Hematopoietic multipotent progenitor cell treated with erythropoietin and hydrocortisone succinate and interleukin-3 and kit ligand, for 8 days (in vitro differentiated cells): ENCODE measurements at places on chromosomes 2 and 18.
A peak's percentile ranks its signal among the peaks of the same experiment; 100 is the strongest.

DNA sequence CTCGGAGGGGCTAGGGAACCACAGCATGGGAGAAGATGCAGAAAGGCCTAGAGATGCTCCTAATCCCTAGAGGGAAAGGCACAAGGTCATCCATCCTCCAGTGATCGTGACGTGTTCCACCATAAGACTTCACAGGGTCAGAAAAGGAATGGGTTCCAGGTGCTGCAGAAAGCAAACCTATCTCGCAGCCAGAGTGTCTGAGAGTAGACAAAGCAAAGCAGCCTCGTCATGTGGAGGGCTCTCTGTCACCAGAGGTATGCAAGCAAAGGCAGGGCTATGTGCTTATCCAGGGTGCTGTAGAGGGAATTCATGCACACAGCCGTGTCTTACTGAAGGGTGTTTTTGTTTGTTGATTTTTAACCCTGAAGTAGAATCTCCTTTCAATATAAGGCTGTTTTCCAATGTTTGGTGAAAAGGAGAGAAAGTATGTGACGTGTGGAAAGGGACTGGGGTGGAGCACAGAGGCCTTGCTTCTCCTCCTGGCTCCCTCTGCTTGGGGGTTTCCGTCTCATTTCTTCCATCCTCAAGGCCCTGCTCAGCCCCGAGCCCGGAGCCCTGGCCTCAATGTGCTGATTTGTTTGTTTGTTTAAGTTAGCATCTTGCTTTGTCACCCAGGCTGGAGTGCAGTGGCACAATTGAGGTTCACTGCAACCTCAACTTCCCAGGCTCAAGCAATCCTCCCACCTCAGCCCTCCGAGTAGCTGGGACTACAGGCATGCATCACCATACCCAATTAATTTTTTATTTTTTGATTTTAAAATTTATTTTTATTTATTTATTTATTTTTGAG lies 3.0 kb downstream of the GPR55 start:
- no peak for DNase-seq

DNA sequence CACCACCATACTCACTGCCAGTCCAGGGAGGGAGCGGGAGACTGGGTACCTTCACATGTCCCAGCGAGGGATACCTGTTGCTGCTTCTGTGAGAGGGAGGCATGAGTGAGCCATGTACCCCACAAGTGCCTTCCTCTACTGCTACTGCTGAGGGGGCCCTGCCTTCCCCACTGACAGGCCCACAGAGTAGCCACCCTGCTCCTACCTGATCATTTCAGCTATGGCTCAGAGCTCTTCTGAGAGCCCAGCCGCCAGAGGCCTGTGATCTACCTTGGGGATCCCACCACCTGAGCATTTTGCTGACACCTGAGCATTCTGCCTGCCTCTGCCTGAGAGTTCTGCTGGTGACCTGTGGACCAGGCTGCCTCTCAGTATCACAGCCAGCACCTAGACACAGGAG lies 137.6 kb downstream of the FSIP2 start:
- DNase-seq = no peak

DNA sequence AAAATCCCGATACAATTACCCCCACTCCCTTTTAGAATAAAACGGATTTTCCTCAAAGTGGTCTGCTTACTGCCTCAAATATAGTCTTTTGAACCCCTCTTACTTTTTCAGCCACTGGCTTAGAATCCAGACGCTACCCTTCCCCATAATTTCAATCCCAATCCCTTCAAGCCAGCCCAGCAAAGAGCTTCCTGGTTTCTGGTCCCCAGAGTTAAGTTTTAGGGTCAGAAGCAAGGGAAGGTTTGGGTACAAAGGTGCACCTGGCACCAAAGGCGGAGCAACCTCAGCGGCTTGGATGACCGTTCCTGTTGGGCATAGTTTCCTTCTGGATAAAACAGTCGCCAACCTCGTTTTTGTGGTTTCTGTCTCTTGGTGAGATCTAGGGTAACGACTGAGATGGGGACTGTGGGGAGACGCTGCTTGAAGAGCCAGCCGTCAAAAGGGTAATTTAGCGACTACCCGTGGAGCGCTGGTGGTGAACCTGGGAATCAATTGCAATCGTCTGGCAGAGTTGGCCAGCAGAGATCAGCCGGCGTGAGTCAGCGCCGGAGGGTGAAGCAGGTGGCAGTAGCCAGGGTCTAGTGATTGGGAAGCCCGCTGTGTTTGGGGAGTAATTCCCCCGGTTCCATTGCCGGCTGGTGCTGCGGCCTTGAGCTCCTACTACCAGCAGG lies 1.6 kb downstream of the FEV start:
- DNase-seq = no peak

GRCh38 chr2:62660087-62660486 lies 45.4 kb upstream of the EHBP1 start:
- DNase-seq = no peak

DNA sequence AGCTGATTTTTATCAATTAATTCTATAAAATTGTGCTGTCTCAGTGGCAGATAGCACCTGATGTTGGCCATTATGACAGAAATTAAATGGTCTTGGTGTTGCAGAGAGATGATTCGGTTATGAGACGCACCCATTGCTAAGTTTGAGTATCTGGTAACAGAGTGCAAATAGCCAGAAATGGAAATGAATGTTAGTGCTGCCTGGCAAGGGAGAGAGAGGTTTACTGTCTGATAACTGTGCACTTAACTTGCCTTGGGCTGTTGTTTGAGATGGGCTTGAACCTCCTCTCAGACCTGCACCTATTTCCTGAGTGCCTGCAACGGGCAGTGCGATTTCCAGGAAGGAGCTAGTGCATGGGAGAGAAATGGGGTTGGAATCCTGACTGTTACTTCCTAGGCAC lies 11.7 kb downstream of the DPYSL5 start:
- DNase-seq = no peak

DNA sequence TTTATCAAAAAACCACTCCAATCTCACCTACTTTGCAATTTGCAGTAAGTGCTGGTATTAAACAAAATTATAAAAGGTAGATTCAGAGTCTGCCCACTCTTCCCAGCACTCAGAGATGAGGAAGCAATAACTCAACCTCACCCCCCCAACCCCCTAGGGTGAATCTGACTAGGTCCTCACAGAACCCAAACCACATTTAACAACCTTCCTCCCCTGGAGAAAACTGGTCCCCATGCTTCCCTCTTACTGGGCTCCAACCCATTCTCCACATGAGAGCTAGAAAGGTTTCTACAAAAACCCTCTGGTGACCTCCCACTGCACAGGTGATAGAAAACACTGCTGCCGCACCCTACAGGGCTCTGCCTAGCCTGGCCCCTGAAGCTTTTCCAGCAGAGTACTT lies 40.5 kb upstream of the BMP10 start:
- DNase-seq = no peak

- DNase-seq = no peak
Measured at GRCh38 chr2:38260469-38260868, 116.6 kb downstream of the ATL2 start.

DNA sequence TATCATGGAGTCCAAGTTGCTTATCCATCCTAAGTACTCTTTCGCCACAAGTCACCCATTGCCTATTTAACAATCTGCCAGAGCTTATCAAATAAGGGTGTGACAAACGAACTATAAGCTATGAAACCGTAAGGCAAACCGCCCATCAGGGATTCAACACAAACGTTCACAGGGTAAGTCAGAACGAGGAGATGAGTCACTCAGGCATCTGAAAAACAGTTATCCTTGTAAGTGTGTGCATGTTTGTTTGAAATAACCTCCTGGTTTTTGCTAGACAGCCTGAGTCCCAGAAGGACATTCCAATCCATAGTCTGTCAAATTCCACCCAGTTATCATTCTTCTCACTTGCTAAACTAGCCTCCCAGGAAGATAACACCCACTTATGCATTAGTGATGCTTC lies 299.1 kb downstream of the PAX3 start:
- DNase-seq = no peak

DNA sequence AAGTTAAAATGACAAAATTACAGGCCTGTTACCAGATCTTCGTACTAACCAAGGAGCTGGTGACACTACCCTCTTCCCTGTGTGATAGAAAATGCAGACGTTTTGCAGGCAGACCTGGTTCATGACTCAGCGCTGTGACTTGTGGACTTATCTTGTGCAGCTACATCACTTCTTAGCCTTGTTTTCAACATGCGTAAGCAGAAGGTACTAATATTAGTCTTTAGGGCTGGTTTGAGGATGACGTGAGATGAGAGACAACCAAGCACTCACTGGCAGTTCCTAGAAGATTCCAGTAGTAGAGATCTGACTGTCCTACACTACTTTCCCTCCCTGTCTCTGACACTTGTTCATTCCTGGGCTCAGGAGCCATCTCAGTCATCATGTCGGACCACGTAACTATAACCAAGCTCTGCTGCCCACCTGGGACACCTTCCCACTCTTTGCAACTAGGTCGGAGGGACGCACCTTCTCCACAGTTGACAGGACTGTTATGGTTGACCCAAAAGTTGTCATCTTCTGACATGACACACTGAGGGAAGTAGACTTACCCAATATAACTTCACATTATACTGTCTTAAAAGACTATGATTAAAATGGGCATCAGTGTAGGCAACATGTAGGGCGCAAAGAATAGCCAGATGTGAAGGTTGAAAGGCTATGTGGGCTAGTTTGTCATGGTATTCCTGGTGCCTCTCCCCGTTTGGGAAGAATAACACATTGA lies 64.8 kb downstream of the TNFRSF11A start:
- no peak for DNase-seq

DNA sequence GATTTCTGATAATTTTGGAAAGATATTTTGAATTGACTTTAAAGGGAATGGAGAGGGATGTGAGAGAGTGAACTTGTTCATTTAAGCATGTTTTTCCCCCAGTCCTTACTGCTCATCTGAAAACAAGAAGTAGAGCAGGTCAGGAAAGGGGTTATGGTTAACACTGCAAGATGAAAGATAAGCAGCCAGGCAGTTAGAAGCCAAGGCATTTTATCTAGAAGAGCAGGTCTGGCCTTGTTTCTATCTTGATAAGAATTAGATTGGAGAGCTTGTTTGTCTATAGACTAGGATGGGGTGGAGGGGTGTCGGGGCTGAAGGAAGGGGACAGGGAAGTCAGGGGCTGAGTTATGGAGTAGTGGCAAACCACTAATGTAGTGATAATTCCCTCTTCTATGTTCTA lies 171.6 kb downstream of the IKZF2 start:
- peak; percentile 74 for DNase-seq

GRCh38 chr18:48986851-48987761 lies 36.3 kb upstream of the SMAD7 start:
- DNase-seq = no peak

DNA sequence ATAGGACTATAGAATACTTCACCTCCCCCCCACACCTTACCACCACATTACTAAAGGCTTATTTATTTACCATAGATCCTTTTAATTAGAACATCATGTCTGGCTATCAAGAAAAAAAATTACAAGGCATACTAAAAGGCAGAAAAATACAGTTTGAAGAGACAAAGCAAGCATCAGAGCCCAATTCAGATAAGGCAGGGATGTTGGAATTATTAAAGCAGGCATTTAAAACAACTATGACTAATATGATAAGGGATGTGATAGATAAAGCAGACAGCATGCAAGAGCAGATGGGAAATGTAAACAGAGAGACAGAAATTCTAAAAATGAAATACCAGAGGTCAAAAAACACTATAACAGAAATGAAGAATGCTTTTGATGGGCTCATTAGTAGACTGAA lies 55.4 kb upstream of the SMIM21 start:
- DNase-seq = no peak

DNA sequence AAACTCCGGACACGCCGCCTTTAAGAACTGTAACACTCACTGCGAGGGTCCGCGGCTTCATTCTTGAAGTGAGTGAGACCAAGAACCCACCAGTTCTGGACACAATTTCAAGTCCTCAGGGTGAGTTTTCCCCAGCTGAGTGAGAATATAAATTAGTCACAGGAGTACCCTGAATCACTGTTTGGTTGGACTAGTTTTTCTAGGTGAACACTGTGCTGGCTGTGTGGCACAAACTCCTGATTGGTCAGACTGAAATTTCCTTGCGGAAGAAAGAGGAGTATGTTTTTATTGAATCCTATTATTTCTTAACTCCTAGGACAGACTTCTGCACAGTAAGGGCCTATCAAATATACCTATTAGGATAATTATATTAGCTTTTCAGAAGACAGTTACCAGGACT lies 288.1 kb upstream of the UBE2E3 start:
- DNase-seq = no peak

DNA sequence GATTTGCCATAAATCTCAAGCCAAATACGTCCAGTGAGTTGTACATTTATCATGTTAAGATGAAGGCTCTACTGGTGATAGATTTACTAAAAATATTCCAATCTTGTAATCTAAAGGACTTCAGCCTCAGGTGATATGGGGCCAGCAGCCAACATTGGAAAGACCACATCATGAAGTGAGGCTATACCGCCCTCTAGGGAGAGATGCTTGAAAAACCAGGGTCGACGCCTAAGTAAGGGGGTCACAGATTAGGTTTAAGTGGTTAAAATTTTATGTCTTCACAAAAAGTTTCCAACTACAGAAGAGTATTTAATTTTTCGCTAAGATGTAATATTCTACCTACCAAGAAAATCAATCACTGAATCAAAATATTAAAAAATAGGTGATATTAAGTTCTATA lies 33.3 kb downstream of the DOCK10 start:
- peak; percentile 30 for DNase-seq

- no peak for DNase-seq
Measured at GRCh38 chr18:26488417-26489009, 59.8 kb downstream of the KCTD1 start.

DNA sequence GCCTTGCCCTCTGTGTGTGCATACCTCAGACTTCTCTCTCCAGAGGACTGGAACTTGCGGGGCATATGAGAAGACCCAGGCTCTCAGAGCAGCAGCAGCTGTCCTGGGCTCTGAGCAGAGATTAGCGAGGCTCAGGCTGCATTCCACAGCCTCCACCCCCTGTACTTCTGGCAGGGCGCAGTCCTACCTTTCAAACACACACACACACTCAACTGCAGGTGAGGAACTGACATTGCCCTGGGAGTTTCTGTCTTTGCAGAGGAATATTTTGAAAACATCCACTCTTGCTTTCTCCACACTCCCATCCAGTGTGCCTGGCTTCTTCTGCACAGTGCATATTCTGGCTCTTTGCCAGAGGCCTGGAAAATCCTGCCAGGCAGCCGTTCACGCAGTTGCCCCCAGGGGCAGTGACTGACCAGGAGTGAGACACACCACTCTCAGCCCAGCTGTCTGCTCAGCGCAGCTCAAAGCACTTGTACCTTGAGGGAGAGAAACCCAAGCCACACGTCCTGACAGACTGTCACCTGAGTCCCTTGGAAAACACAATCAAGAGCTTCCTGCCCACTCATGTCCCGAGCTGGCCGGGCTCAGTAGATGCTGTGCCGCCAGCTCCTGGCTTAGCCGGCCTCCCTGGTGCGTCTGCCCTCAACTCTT lies 460.8 kb downstream of the RNF144A start:
- DNase-seq = no peak
